CD4-positive, alpha-beta memory T cell (primary cell): ENCODE measurements at places on chromosomes 11 and 22. TPM values are rescaled to one million over a fixed set of nuclear protein-coding genes. Genes with fewer than 3 reads are reported as not detected.

Gene RTN4R
- polyA plus RNA-seq = 1.7 TPM

DNA sequence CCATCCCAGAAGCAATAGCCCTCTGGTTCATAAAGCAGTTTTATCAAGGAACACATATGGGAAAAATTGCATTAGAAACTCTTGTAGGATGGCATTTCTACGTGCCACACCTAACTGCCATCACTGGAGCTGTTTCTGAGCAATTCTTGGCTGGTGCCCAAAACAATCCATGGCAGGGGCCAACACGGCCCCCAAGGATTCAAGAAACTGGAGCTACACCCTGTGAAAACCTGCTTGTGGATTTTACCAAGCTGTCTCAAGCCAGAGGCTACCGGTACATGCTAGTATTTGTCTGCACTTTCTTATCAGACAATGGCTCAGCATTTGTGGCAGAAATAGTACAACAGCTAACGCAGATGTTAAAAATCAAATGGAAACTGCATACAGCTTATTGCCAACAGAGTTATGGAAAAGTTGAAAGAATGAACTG is 42.4 kb upstream of the GLYAT start:
- no peaks in the 10 kb centered on the region for H3K27me3 ChIP-seq
- DNase-seq = no peak
- no peak overlapping the region for H3K27ac ChIP-seq
- no peaks in the 10 kb centered on the region for H3K36me3 ChIP-seq
- H3K4me3 ChIP-seq = no peak overlapping the region
- H3K4me1 ChIP-seq = no peaks in the 10 kb centered on the region

- H3K4me1 ChIP-seq = no peaks in the 10 kb centered on the region
- no peak for DNase-seq
- no peak overlapping the region for H3K4me3 ChIP-seq
- no peak overlapping the region for H3K27ac ChIP-seq
- no peaks in the 10 kb centered on the region for H3K27me3 ChIP-seq
Measured at GRCh38 chr22:25165785-25166184, 33.9 kb upstream of the CRYBB3 start.

DNA sequence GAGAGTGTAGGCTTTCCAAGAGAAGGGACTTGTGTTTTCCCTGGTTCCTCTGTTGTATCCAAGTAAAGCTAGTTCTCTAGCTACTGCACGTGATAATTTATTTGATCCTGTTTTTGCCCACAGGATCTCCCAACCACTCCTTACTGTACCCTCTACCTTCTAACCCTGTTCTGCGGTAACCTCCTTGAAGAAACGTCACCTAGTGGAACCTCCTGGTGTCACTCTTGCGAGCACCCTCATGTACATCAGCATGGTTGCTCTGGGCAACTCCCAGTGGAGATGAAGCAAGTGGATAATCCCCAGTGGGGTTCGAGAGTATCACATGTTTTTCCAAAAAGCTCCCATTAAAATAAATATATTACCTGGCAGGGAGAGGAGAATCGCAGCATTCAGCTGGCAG is 108.9 kb upstream of the CLMP start:
- no peaks in the 10 kb centered on the region for H3K36me3 ChIP-seq
- H3K27ac ChIP-seq = peak overlapping the region; percentile 40
- peaks cover 46% of the 10 kb centered on the region for H3K4me1 ChIP-seq
- DNase-seq = no peak
- H3K27me3 ChIP-seq = no peaks in the 10 kb centered on the region
- no peak overlapping the region for H3K4me3 ChIP-seq

DNA sequence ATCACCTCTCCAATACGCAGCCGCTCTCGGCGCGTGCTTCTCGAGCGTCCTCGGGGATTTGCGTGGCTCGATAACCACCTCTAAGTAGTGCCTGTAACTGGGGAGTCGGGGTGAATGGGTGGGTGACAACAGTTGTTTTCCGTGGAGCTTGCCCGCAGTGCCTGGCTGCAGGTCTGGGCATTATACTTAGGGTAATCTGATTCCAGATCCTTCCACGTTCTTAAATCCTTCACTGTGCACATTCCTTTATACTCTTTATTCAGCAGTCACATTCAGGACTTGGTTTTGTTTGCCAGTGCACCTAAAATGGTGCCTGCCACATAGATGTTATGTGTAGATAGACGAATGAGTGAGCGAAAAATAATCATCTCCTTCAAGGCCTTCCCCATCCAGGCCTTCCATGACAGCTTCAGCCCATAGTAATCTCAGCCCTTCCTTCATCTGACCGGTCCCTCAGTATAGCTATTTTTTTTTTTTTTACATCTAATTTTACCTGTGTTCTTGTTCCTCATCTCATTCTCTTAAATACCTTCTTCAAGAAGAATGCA is 602 bp downstream of the NAT10 start:
- peaks cover 24% of the 10 kb centered on the region for H3K36me3 ChIP-seq
- peak overlapping the region; percentile 90 for H3K27ac ChIP-seq
- H3K27me3 ChIP-seq = no peaks in the 10 kb centered on the region

- H3K36me3 ChIP-seq = no peaks in the 10 kb centered on the region
- H3K4me3 ChIP-seq = no peak overlapping the region
- no peak overlapping the region for H3K27ac ChIP-seq
Measured at GRCh38 chr11:34044664-34045485, 6.7 kb upstream of the CAPRIN1 start.

DNA sequence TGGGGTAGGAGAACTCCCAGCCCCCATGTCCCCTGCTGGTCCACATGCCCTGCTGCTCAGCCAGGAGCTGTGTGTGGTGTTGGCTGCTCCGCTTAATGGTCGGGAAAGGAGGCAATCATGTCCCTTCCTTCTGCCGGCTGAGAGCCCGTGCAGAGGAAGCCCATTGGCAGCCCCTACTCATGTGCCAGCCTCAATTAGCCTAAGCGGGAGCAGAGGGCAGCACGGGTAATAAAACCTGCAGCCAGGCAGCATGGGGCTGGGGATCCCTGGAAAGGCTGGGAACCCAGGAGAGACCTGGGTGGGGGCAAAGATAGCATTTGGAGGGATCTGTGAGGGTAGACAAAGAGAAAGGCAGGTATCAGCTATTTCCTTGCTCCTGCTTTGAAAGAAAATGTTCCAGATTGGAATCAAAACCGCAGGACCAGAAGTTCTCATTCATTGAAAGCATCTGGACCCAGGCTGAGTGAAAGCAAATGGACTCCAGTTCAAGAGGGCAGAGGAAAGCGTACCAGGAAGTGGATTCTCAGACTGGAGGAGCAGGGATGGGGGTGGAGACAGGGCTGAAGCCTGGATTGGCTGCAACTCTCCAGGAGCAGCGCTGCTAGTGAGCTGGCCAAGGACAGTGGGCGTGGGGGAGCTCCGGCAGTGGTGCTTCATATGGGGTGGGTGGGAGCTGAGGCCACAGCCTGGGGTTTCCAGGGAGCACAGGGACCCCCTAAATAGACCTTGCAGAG is 103.4 kb upstream of the NECTIN1 start:
- H3K27ac ChIP-seq = no peak overlapping the region
- no peak for DNase-seq
- H3K4me3 ChIP-seq = no peak overlapping the region

DNA sequence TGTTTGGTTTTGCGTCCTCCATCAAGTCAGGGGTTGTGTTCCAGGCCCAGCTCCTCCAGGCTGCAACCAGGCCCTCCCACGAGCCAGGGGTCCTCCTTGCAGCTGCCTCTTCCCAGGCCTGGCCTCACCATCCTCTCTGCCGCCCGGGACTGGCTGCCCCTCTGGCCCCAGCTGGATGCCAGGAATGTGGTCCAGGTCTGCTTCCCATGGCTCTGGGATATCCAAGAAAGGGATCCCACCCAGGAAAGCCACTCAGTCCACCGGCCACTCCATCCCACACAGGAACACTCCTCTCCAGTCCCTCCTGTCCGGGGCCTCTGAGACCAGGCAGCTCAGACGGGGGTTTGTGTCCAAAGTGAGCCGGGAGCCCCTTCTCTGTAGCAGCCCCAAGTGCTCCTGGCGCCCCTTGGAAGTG is 336.4 kb downstream of the BRD1 start:
- no peaks in the 10 kb centered on the region for H3K36me3 ChIP-seq
- H3K27ac ChIP-seq = no peak overlapping the region
- no peaks in the 10 kb centered on the region for H3K4me1 ChIP-seq
- H3K4me3 ChIP-seq = no peak overlapping the region
